ENCODE measurements at places on chromosomes 5 and 9. TPM values are rescaled to one million over a fixed set of nuclear protein-coding genes. Genes with fewer than 3 reads are reported as not detected.

FRMPD1 gene
- 0.52 TPM for total RNA-seq

CAVIN4 gene
- total RNA-seq: 0.59 TPM

GRXCR2 gene
- not detected for total RNA-seq

MEF2C gene
- total RNA-seq: 13.0 TPM

KCNT1 gene
- total RNA-seq: 0.17 TPM

ENDOG gene
- total RNA-seq: 27.2 TPM

TSSK1B gene
- total RNA-seq: not detected

C5orf46 gene
- total RNA-seq: not detected

LEAP2 gene
- total RNA-seq: 1.2 TPM

DNA sequence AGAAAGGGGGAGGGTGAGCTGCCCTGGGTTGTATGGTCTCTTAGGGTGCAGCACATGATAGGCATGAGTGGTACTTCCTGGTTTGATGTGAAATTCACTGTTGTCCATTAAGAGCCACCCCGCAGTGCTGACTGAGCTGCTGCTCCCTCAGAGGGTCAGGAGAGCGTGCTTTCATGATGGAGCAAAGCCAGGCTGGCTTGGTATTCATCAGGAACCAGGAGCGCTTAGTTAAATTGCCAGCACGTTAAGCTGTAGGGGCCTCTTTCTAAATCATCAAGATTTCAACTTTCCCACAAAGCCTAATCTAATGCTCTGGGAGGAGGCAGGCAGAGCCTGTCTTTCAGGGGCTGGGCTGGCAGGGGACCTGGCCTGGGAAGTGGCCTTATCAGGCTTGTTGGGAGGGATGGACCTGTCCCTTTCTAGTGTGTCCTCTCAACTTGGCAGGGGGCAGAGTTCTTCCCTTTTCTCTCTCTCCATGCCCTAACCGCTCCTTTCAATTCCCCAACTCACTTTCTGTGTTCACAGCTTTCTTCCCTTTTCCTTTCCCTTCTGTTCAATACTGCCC, 7.9 kb downstream of the CYSTM1 start:
- no peak overlapping the region for H3K27ac ChIP-seq
- no peaks in the 10 kb centered on the region for H3K36me3 ChIP-seq
- no peaks in the 10 kb centered on the region for H3K27me3 ChIP-seq
- no peak overlapping the region for H3K4me3 ChIP-seq

- H3K4me3 ChIP-seq: no peak overlapping the region
- H3K27ac ChIP-seq: no peak overlapping the region
- no peaks in the 10 kb centered on the region for H3K27me3 ChIP-seq
- no peaks in the 10 kb centered on the region for H3K4me1 ChIP-seq
- peaks cover 68% of the 10 kb centered on the region for H3K36me3 ChIP-seq
These were observed 15.1 kb downstream of the SEC16A start for GRCh38 chr9:136467766-136468165.

- H3K27me3 ChIP-seq: no peaks in the 10 kb centered on the region
- H3K4me3 ChIP-seq: no peak overlapping the region
- no peak overlapping the region for H3K27ac ChIP-seq
- no peaks in the 10 kb centered on the region for H3K4me1 ChIP-seq
These were observed 130.3 kb upstream of the FAM120A start for GRCh38 chr9:93321220-93321610.

- H3K36me3 ChIP-seq: no peaks in the 10 kb centered on the region
- DNase-seq: no peak
- H3K27me3 ChIP-seq: no peaks in the 10 kb centered on the region
- H3K27ac ChIP-seq: no peak overlapping the region
- H3K4me3 ChIP-seq: no peak overlapping the region
- H3K4me1 ChIP-seq: no peaks in the 10 kb centered on the region
These were observed 634.5 kb downstream of the BRINP1 start for GRCh38 chr9:118734696-118735095.

DNA sequence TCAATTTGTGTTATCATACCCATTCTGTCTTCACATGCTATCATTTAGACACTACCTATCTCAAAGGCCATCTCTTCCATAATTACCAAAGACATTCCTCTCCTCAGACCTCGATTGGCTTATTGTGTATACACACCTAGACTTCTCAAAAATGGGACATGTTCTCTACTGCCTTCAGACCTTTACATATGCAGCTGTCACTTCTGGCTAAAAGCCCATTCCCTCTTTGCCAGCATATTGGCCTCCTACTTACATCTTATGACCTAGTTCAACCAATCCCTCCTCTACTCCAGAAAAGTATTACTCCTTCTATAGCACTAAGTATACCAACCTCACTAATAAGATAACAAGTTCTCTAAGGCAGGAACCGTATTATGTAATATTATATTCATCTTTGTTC, 84.4 kb downstream of the RAPGEF6 start:
- H3K36me3 ChIP-seq: no peaks in the 10 kb centered on the region
- no peaks in the 10 kb centered on the region for H3K27me3 ChIP-seq
- no peak overlapping the region for H3K27ac ChIP-seq
- no peak for DNase-seq
- H3K4me3 ChIP-seq: no peak overlapping the region
- H3K4me1 ChIP-seq: no peaks in the 10 kb centered on the region

GRCh38 chr5:172641359-172642050, 442 bp downstream of the NEURL1B start:
- peaks cover 28% of the 10 kb centered on the region for H3K4me1 ChIP-seq
- no peaks in the 10 kb centered on the region for H3K36me3 ChIP-seq
- no peaks in the 10 kb centered on the region for H3K27me3 ChIP-seq
- peak overlapping the region; percentile 27 for H3K27ac ChIP-seq
- peak overlapping the region; percentile 58 for H3K4me3 ChIP-seq

DNA sequence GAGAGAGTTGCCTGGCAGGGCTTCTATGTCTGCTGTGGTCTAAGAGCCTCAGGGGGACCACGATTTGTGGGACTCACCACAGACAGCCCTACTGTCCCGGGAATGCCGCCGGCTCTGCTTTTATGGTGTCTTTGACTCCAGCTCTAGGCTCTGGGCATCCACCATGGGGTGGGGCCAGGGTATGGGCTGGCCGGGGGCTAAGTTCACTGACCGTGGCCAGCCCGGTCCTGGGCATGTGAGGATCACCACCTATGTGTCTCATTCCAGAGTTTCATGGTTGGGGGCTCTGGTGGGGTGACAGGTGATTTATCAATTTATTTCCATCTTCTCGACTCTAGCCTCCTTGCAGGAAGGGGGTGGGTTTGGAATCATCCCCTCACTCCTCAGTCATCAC, 139.4 kb downstream of the GADD45G start:
- H3K4me3 ChIP-seq: no peak overlapping the region
- no peaks in the 10 kb centered on the region for H3K36me3 ChIP-seq
- H3K27ac ChIP-seq: no peak overlapping the region
- no peak for DNase-seq

DNA sequence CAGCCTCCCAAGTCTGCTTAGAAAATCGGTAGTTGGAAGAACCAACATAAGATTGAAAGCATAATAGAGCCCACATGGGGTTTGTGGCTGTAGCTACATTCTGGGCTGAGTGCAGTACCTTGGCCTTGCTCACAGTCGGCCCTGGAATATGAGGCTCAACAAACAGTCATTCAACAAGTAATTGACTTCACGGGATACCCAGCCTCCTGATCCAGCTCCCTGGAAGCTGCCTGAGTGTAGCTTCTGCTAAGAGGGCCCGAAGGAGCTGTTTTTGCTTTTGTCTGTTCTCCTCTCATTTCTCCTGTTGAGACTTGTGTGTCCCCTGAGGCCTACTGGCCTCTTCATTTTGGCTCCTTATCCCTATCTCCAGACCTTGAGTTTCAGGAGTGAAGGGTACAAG, 170.7 kb downstream of the HSPA4 start:
- no peak overlapping the region for H3K4me3 ChIP-seq
- H3K27me3 ChIP-seq: no peaks in the 10 kb centered on the region
- H3K4me1 ChIP-seq: peaks cover 33% of the 10 kb centered on the region
- H3K27ac ChIP-seq: no peak overlapping the region
- H3K36me3 ChIP-seq: no peaks in the 10 kb centered on the region

DNA sequence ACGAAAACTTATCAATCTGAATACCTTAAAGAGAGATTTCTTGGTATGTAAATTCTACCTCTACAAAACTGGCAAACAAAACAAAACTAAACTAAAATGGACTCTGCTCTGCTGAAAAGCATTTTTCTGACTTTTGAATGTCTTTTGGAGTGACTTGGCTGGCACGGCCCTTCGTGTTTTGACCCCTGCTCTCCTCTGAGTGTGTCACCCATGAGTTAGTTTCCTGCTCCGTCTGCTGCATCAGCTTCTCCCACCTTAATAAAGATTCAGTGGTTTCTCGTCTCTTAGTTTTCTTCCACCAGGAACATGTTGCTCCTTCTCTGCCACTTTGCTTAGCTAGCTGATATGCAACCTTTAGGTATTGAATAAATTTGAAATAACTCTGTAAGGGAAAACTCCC, 1084.0 kb upstream of the CDH18 start:
- no peak for DNase-seq
- no peak overlapping the region for H3K27ac ChIP-seq

DNA sequence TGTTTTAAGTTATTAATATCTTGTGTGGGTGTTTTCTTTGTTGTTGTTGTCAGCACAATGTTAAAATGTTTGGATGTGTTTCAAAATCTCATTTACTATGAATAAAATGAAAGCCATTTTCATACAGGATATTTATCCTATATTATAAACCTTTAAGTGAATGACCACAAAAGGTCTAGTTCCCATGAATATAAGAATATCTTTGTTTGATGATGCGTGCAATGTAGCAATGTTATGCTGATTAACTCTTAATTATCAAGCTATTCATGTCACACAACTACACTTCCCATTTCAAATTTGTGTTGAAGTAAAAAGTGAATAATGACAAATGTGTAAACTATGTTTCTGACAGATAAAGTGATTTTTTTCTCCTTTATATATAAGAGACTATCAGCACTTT, 59.8 kb downstream of the MEF2C start:
- no peak overlapping the region for H3K4me3 ChIP-seq
- H3K4me1 ChIP-seq: peaks cover 26% of the 10 kb centered on the region
- H3K36me3 ChIP-seq: no peaks in the 10 kb centered on the region
- H3K27me3 ChIP-seq: no peaks in the 10 kb centered on the region
- H3K27ac ChIP-seq: no peak overlapping the region
- DNase-seq: no peak

DNA sequence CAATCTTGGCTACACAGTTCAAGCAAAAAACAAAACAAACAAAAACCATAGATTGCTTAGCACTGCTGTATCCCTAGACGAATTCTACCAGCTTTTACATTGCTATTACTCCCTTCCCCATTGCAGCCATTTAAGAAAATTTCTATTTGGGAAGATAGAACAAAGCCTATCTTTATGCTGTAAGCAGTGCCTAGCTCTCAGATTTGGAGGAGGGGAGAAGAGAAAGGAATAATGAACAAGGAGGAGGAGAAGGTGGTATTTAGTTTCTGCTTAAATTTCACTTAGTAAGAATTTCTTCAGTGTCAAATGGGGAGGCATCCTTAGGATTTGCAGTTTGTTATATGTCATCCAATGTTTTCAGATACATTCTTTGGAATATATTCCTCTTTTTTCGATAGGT, 16.2 kb upstream of the TLE1 start:
- H3K36me3 ChIP-seq: no peaks in the 10 kb centered on the region
- no peak for DNase-seq
- H3K4me1 ChIP-seq: no peaks in the 10 kb centered on the region
- no peak overlapping the region for H3K27ac ChIP-seq
- H3K4me3 ChIP-seq: no peak overlapping the region
- H3K27me3 ChIP-seq: no peaks in the 10 kb centered on the region

DNA sequence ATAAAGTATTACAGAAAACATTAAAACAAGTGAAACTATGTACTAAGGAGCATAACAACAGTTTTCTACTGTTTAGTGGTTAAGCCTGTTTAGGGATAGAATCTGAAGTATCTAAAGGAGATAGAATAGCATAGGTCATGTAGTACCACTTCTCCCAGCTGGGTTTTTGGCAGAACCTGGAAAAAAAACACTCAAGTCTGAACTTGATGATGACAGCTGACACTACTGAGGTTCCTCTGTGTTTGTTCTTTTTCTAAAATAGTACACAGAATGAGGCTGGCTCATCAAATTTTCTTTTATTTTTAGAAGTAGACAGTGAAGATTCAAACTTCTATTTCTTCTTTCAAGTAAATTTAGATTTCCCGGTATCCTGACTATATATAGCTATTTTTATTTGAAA, 203.8 kb upstream of the ACO1 start:
- H3K27ac ChIP-seq: no peak overlapping the region
- H3K4me1 ChIP-seq: no peaks in the 10 kb centered on the region
- no peak for DNase-seq
- H3K36me3 ChIP-seq: no peaks in the 10 kb centered on the region
- no peak overlapping the region for H3K4me3 ChIP-seq

- H3K27ac ChIP-seq: no peak overlapping the region
These were observed 62.4 kb upstream of the GOLGA1 start for GRCh38 chr9:125003332-125003731.

GRCh38 chr5:71475788-71476384, 20.4 kb downstream of the BDP1 start:
- no peak overlapping the region for H3K27ac ChIP-seq
- H3K27me3 ChIP-seq: no peaks in the 10 kb centered on the region
- H3K36me3 ChIP-seq: peaks cover 20% of the 10 kb centered on the region
- H3K4me3 ChIP-seq: no peak overlapping the region

- no peak overlapping the region for H3K27ac ChIP-seq
- H3K27me3 ChIP-seq: no peaks in the 10 kb centered on the region
- H3K36me3 ChIP-seq: no peaks in the 10 kb centered on the region
- DNase-seq: no peak
- H3K4me3 ChIP-seq: no peak overlapping the region
These were observed 37.9 kb downstream of the SLC6A7 start for GRCh38 chr5:150227606-150228273.

Data from HCT116 (cell line).